ENCODE measurements at places on chromosomes 5 and 9. TPM values are rescaled to one million over a fixed set of nuclear protein-coding genes. Genes with fewer than 3 reads are reported as not detected.

CD14 gene
- total RNA-seq: not detected

GABBR2 gene
- 1.5 TPM for total RNA-seq

LRRC19 gene
- total RNA-seq: not detected

IGFBPL1 gene
- total RNA-seq: 28.8 TPM

TMEM174 gene
- total RNA-seq: not detected

PKN3 gene
- 8.2 TPM for total RNA-seq

SAXO1 gene
- not detected for total RNA-seq

PCDHA10 gene
- 0.68 TPM for total RNA-seq

DEPDC1B gene
- total RNA-seq: 35.3 TPM

PCAT7 gene
- not detected for total RNA-seq

PRUNE2 gene
- total RNA-seq: 2.0 TPM

OLFML2A gene
- total RNA-seq: 3.9 TPM

DNM1 gene
- total RNA-seq: 12.3 TPM

GRCh38 chr9:26219961-26220360 is 541.7 kb upstream of the TUSC1 start:
- DNase-seq: no peak

DNA sequence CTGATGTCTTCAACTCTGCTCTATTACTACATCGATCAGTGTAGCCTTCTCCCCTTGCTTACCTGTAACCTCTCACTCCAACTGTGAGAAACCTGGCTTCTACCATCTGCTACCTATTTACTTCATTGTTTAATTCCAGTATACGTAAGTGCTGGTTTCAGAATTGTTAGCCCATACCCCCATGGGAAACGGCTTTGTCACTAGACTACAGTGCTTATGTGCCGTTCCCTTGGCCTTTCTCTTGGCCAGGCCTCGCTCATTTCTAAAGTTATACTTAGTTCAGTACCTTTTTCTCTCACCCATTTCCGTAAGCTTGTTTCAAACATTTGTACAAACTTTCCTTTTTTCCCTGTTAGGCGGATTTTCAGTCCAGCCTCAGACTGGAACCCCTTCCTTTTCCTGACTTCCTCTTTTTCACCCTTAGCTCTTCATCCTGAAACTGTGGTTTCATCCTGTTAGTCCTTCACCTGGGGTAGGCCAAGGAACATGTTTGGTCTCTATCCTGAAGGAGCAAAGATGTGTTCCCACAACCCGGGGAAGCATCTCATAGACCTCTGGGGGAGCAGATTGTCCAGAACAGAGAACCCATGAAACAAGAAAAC is 21.7 kb downstream of the ALG2 start:
- no peak for DNase-seq

GRCh38 chr9:68749579-68750159 is 44.6 kb downstream of the PIP5K1B start:
- no peak for DNase-seq

GRCh38 chr9:129493706-129494047 is 127.2 kb downstream of the C9orf50 start:
- no peak for DNase-seq

DNA sequence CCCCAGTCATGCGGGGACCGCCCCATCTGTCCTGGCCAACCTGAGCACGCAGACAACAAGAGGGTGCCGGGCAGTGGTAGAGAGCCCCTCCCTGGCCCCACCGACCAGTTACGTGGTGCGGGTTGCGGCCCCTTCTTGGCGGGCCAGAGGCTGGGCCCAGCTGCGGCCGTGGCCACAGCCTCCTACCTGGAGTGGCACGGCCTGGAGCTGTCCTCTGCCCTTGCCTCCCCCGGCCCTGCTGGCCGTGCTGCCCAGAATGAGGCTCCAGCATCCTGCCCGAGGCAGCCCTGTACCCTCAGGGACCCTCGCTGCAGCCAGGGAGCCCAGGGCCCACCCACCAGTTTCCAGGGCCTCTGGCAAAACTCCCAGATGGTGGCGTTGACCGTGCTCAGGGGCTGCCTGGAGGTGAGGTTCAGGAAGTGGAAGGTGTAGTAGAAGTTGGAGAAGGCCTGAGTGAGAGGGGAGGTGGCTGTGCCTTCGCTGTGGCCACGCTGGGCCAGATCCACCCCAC is 5.7 kb downstream of the ENTPD8 start:
- DNase-seq: no peak

- no peak for DNase-seq
Measured at GRCh38 chr5:53542926-53543325, 17.5 kb upstream of the NDUFS4 start.

GRCh38 chr9:134698111-134698510 is 56.5 kb downstream of the COL5A1 start:
- no peak for DNase-seq

DNA sequence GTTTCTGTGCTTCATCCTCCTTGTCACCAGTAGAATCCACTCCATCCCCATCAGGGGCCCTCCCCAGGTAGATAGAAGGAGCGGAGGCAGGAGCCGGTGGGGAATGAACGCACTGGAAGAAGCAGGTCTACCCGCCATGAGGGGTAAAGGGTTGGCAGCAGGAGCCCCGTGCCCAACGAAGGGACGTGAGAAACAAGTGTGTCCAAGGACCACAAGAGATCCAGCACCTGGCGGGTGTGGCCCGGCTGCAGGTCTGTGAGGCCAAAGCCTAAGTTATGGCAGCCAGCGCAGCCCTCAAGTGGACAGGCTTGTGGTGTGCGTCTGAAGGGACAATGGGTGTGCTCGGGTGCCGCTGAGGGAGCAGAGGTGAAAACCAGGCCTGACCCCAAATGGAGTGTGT is 94.3 kb downstream of the IRX2 start:
- no peak for DNase-seq

GRCh38 chr9:134293611-134294152 is 32.6 kb upstream of the RXRA start:
- no peak for DNase-seq

DNA sequence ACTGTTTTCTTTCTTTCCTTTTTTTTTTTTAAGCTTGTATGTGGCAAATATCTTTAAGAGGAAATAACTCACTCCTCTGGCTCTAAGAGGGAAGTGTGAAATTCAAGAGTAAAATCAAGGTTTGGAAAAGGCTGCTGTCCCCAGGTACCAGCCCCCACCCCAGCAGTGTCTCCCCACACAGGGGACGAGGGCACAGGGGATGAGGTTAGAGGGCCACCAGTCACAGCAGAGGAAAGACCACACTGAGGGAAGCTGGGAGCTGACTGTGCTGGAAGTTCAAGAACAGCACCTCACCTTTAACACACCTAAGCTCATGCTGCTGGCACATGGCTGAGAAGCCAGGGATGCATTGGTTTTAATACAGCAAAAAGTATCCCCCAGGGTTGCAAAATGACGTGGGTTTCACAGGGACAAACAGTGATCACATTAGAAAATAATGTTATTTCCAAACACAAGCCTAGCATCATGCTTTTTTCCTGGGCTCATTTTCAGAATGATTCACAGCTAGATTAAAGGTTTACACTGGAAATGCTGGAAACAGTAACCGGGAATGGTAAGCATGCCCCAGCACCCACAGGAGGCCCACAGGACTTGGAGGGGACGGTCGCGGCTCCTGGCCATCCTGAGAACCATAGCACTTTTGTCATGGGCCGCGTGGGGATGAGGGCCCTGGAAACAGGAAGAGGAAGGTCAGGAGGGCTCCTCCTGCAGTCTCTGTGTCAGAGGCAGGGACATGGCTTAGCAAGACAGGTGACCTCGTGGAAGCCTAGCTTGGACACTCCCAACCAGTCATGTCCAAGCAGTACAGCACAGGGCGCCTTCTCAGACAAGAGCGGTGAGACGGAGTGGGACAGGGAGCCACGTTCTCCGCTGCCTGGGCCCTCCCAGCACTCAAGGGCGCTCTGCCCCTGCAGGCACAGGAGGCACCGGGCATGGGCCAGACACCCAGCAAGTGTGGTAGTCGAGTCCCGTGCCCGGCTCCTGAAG is 6.9 kb downstream of the LPCAT1 start:
- no peak for DNase-seq

DNA sequence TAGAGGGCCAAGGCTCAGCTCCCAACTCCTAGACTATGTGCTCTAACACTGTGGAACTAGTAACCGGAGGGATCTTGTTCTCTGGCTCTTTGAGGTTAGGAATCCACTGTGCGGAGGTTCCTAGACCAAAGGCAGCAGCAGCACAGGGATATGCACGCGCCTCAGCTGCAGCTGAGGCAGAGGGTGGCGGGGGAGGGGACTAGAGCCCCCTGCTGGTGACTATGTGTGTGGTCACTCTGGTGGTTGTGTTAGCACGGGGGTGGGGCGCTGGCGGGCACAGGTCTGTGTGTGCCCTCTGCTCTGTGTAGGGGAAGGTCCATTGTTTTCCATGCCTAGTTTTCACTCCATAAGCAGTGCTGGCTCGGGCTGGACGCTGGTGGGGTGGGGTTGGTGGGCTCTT is 458.0 kb upstream of the IZUMO3 start:
- no peak for DNase-seq

GRCh38 chr9:106304401-106304920 is 558.5 kb upstream of the ZNF462 start:
- DNase-seq: no peak

DNA sequence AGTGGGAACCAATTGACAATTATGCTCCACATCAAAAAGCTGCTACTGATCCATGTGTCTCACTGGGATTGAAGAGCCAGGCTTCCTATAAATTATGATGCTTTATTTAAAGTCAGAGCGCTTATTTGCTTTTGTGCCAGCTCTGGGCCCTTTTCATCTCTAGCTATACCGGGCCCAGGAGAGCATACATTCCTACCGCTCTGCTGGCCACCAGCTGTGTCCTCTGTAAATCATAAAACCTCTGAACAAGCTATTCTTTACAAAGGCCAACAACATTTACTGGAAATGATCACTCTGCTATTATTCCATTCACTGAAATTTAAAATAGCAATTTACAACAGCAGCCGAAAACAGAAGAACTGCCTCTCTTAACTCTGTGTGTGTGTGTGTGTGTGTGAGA is 86.6 kb downstream of the ZNF608 start:
- no peak for DNase-seq
